ENCODE measurements at places on chromosomes 6 and 20. TPM values are rescaled to one million over a fixed set of nuclear protein-coding genes. Genes with fewer than 3 reads are reported as not detected.

POFUT1 gene
- total RNA-seq, result 22.6 TPM

PNPLA1 gene
- total RNA-seq, result not detected

FERMT1 gene
- total RNA-seq, result 0.54 TPM

GRCh38 chr6:110549277-110549676 is 72.9 kb upstream of the SLC22A16 start:
- DNase-seq, result no peak

DNA sequence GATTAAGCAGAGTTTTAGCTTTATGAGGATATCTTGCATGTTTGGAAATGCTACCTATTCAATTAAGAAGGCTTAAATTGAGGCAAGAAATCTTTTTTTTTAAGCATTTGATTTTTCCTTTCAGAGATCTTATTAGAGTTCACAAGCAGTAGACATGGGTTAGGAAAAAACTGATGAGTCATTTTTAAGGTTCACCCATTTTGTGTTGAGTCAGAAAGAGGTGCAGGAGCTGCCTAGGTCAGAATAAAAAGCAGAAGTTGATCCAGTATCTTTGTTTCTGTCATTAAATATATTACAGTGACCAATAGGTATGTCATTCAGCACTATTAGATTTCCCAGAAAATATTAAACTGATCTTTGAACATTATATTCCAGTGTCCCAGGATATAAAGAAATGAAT is 306.8 kb downstream of the LMBRD1 start:
- DNase-seq, result no peak

DNA sequence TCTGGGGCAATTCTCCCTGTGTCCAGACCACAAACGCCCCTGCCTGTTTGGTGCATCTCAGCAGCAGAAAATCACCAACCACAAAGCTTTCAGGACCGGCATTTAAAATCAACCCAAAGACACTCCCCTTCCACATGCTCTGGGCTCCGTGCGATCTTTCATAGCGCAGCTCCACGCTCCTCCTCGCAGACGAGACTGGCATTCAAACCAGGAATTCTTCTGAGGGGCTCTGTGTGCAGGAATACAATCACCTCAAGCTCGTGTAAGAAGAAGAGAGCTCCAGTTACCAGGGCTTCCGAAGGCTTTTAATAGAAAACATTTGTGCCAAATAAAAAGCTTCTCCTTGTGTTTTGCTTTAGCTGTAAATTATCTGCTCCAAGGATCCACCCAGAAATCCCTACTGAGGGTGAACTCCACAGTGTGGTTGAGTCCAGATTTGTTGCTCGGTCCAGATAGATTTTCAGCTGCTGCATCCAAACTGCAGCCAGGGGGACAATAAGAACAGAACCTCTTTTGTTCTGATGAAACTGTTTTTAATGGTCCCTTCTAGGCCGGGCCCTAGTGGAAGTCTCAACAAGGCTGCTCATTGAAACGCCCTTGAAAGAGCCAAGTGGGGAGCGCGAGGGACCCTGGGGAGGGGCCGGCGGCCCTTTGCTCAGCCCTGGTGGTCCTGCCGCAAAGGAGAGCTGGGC is 16.4 kb upstream of the BMP7 start:
- no peak for DNase-seq

GRCh38 chr6:44471271-44471981 is 83.9 kb downstream of the CDC5L start:
- no peak for DNase-seq
